CD8-positive, alpha-beta memory T cell (primary cell): ENCODE measurements at places on chromosomes 2 and 18. TPM values are rescaled to one million over a fixed set of nuclear protein-coding genes. Genes with fewer than 3 reads are reported as not detected.

Gene TEX44
- total RNA-seq = not detected

Gene LHCGR
- total RNA-seq = not detected

Gene TMEM247
- not detected for total RNA-seq

GRCh38 chr2:129502781-129503180 is 476.7 kb upstream of the RAB6C start:
- no peak for DNase-seq

DNA sequence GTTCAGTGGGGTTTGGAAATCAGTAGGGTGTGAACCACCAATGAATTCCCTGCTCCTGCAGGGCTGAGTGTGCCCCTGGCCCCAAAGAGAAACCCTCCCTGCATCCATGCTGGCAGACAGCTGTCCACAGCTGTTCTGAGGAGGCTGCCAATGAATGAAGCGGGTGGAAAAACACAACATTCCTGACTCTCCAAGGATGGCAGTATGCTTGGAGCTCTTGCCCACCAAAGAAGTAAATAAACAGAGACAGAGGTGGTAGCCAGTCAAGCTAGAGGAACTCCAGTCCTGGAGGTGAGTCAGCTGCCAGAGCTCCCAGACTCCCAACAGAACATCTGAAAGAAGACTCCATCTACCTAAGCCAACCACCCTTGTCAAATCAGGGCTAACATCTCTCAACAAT is 6.2 kb downstream of the ZBTB7C start:
- no peak for DNase-seq

- DNase-seq = no peak
Observed at GRCh38 chr18:43175257-43175656, 59.8 kb upstream of the RIT2 start.

DNA sequence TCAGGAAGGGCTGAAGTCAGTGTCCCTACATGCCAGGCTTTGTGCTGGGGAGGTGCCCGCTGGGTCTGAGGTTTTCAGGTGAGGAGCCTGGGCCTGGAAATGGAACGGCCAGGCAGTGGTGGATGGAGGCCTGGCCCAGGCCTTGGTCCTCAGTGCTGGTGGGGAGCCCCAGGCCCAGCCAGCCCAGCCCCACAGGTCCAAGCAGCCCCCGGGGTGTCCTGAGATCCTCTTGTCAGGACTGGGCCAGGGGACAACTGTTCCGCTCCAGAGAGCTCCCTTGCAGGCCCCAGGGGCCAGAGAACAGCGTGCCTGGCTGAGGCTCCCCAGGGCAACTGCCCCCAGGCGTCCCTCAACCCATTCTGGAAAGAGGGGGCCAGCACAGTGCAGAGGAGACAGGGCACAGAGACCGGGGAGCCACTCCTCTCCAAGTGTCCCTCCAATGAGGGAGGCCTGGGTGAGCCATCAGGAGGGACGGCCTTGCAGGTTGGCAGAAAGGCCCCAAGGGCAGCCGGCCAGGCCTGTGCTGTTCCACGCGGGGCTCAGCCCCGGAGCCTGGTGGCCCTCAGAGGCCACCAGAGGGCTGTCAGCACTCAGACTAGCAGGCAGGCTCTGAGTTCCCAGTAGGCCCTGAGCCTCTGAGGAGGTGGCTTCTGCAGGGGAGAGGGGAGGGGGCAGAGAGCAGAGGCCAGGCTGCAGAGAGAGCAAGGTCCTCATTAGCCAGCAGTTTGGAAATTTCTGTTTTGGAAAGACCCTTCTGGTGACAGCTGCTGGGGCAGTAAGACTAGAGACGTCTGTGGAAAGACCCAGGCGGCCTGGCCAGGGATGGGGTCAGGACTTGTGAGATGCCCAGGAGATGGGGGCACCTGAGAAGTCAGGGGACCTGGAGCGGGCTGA is 29.4 kb upstream of the SNED1 start:
- DNase-seq = no peak

DNA sequence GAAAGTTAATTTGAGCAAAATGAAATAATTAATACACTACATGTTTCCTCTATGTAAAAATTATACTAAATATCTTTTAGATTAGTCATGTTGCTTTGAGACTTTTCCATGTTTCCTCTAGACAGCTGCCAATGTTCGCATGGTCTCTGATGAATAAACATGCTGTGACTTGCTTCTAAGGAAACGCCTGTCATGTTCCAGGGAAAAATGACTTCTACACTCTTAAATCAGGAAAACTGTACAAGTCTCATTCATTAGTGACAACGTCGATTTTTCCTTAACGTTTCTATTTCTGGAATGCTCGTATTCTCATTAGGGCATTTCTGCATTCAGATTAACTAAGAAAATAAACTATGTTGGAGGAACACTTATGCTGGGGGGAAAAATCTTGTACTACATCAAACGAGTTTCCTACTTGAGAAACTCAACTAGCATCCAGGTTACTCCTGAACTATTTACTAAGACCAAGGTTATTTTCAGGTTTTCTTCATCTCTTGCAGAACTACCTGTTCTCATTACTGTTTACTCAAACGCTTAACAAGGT is 1.6 kb downstream of the COBLL1 start:
- DNase-seq = no peak

GRCh38 chr2:212346865-212347264 is 191.7 kb downstream of the ERBB4 start:
- no peak for DNase-seq
